ENCODE measurements at places on chromosomes 11 and 22.

- DNase-seq, result no peak
These were observed 9.3 kb upstream of the NUP160 start for GRCh38 chr11:47857485-47857884.

- no peak for DNase-seq
These were observed 171.1 kb downstream of the CEP164 start for GRCh38 chr11:117498791-117499190.

DNA sequence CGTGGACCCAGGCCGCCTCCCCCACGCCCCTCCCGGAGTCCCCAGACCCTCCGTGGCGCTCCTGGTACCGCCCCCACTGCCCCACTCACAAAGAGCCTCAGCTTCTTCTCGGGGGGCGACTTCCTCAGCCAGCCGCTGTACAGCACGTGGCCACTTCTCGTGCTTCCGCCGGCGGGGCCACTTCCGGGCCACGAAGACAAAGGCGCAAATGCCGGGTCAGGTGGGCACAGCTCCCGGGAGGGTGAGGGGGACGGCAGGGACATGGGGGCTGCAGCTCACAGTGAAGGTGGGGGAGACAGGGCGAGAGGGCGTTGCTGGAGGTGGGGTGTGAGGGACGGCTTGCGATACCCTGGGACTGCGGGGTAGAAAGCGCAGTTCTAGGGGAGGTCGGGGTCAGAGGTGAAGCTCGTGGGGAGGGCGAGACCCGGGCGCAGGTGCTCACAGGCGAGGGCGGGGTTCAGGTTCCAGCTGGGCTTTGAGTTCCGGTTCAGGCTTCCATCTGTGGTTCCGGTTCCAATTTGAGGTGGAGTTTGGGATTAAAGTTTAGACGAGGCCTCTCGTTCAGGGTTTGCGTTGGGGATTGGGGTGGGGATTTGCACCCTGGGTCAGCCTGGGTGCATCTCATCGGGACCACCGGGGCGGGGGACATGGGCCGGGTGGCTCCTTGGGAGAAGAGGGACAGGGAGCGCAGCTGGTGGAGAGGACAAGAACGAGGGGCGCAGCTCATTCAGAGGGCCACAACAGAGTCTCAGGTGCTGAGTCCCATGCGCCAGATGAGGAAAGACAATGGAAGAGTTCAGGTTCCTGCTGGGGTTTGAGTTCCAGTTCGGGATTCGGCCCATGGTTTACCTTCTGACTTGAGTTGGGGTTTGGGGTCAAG, at the start of gene GAB4:
TSS of gene GAB4 (minus strand) at position 371 of the 880 bp plus-strand sequence. CDS start at position 263, 108 bp downstream.
- DNase-seq, result no peak

DNA sequence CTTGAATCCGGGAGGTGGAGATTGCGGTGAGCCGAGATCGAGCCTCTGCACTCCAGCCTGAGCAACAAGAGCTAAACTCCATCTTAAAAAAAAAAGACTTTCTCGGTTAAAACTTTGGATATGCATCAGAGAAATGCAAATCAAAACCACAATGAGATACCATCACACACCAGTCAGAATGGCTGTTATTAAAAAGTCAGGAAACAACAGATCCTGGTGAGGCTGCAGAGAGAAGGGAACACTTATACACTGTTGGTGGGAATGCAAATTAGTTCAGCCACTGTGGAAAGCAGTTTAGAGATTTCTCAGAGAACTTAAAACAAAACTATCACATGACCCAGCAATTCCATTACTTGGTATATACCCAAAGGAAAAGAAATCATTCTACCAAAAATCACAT, 619.4 kb upstream of the KIRREL3 start:
- DNase-seq, result peak; percentile 42

DNA sequence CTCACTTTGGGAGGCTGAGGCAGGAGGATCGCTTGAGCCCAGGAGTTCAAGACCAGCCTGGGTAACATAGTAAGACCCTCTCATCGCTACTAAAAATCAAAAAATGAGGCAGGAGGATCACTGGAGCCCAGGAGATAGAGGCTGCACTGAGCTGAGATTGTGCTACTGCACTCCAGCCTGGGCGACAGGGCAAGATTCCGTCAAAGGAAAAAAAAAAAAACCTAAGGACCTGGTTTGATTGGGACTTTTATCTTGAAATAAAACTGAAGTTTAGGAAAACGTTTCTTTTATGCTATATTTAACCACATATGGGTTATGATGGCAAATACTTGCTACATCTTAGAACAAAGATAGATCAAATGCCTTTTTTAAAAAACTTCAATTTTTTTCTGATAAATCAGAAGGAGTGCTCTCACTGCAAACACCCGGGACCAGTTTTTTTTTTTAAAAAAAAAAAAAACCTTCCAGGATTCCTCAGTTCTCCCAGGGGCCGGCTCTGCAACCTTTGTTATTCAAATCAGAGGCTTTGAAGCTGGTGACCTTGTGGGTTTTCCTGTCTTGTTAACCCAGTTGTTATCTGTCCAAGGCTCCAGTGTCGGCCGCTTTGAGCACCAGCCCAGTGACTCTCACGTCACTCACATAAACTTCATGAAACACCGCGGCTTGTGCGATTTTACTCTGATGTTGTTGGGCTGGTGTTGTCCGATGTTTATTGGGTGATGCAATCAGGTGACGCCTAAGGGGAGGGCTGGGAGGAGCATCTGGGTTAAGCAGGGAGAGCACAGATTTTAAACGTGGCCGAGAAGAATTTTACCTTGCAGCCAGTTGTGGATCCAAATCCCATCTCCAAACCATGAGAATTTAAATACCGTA, 24.7 kb upstream of the SLC22A12 start:
- DNase-seq, result peak; percentile 81

DNA sequence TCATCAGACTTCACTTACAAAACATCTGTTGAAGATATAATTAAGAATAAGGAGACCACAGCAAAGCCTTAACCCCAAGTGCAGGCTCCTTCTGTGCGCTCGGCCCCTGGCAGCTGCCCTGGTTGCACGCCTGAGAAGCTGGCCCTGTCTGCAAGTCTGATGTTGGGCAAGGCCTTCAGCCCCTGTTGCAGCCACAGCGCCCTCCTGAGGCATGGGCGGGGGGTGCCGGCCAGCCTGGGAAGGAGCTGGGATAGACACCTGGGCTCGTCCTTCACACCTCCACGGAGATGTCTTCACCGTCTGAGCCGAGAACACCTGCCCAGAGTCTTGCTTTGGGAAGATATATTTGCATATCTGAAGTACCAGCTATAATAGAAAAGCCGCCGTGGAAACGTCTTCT, 104.1 kb downstream of the MPPED1 start:
- DNase-seq, result no peak

GRCh38 chr11:130301002-130301401, 13.7 kb downstream of the ZBTB44 start:
- DNase-seq, result no peak

Data from astrocyte of the spinal cord (primary cell).